ENCODE measurements at places on chromosomes 2 and 18.

DNA sequence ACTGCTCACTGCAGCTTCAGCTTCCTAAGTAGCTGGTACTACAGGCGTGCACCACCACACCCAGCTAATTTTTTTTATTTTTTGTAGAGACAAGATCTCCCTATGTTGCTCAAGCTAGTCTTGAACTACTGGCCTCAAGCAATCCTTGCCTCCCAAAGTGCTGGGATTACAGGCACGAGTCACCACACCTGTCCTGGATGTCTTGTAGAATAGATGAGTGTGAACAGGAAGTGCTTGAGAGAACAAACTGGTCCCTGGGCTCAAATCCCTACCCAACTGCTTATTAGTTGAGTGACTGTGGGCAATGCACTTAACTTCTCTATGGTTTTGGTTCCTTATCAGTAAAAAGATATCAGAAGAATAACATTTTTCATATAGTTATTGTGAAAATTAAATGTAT, 34.2 kb downstream of the PKDCC start:
- no peak for DNase-seq

GRCh38 chr2:46082531-46083485, 214.4 kb upstream of the EPAS1 start:
- no peak for DNase-seq

GRCh38 chr2:197647961-197648690, 27.3 kb downstream of the RFTN2 start:
- no peak for DNase-seq

GRCh38 chr2:207448006-207448405, 81.8 kb upstream of the CREB1 start:
- no peak for DNase-seq

DNA sequence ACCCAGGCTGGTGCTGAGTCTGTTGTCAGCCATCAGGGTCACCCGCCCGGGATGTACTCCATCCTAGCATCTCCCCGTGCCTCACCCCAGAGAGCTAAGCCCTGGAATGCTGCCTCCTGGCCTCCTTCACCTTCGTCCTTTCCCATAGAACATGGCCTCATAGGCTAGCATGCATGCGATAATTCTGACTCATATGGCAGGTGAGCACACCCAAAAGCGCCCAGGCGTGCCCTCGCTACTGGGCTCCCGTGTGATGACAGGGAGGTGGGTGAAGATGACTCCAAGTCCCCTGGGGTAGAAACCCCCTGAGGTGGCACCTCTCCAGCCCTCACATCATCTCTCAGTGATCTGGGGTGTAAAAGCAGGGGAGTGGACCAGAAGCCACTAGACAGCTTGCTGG, 7.3 kb downstream of the SPR start:
- no peak for DNase-seq

DNA sequence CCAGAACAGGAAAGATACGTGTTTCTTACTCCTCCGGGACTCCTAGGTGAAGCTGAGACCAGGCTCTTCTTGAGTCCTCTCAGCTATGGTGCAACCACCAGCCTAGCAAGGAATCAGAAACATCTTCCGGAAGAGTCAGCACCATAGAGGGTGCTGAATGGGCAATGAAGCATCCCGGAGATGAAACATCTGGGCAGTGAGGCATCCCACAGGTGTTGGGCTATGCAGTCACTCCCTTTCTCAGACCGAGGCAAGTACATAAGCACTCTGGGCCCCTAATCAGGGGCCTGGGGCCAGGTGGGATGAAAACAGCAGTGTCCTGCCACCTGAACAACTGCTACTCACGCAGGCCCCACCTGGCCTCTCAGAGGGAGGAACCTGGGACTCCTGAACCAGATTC, 1.4 kb upstream of the CAPN10 start:
- no peak for DNase-seq

GRCh38 chr2:200962811-200963123, 693 bp downstream of the ORC2 start:
- no peak for DNase-seq

GRCh38 chr2:57902578-57902977, 144.0 kb upstream of the VRK2 start:
- no peak for DNase-seq

GRCh38 chr2:118146315-118147283, 58.3 kb downstream of the INSIG2 start:
- DNase-seq: no peak

GRCh38 chr2:229930656-229931055, 8.4 kb downstream of the FBXO36 start:
- DNase-seq: no peak

- DNase-seq: no peak
Observed at GRCh38 chr2:73877071-73877802, 15.6 kb upstream of the ACTG2 start.

DNA sequence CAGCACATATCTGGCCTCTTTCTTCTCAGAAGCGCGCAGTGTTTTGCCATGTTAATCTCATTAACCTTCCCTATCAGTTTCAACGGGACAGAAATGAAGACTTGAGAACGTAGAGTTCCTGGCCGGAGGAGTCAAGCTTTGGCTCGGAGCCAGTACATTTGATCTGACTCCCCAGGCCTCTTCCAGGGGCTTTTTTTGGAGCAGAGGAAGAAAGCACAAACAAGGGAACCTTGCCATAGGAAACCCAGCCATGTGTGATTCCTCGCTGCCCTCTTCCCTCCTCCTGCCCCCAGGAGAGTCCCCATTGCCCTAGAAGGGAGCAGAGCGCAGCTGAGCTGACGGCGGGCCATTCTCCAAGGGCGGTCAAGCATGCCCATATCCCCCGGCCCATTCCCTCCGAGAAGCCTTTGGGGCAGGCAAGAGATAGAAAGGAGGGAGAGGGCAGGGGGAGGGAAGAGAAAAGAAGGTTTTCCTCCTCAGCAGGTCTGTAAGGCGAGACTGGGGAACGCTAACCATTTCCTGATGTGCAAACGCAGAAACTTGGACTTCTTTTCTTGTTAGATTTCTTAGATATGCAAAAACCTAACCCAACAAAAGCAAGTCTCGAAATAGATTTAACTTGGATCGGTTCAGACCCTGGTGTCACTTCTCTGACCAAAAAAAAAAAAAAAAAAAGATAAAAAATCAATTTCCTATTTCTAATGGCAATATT, 63.7 kb upstream of the POU3F3 start:
- peak; percentile 40 for DNase-seq

DNA sequence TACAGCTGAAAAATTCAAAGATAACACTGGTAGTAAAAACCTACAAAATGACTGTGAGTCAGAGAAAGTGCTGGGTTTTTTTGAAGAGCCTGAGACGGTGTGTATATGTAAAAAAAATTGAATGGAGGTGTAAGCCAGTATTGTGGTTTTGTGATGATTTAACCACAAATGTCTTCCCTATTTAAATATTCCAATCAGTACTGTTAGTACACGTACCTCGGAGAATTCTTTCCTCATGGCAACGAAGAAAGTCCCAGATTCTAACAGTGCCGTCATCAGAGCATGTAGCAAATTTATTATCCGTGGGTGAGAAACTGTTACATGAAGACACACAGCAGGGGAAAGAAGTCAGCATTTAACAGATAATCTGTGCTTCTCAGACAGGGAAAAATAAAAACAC, 48.1 kb downstream of the WDR33 start:
- DNase-seq: no peak

DNA sequence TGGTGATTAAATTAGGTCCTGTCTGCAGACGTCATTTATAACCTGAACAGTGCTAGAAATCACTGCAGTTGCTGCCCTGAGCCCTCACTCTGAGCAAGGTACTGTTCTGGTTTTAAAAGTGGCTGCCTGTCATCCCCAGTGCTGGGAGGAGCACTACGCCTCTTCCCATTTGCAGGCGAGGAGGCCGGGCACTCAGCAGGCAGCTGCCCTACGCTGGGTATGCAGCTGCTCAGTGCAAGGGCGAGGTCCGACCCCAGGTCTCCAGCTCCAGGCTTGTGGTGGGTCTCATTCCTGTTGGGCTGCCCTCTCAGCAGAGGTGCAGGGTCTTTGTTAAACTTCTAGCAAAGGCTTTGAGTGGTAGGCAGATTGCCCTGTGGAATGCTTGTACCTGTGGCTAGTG, 15.7 kb downstream of the CNDP2 start:
- DNase-seq: peak; percentile 60

DNA sequence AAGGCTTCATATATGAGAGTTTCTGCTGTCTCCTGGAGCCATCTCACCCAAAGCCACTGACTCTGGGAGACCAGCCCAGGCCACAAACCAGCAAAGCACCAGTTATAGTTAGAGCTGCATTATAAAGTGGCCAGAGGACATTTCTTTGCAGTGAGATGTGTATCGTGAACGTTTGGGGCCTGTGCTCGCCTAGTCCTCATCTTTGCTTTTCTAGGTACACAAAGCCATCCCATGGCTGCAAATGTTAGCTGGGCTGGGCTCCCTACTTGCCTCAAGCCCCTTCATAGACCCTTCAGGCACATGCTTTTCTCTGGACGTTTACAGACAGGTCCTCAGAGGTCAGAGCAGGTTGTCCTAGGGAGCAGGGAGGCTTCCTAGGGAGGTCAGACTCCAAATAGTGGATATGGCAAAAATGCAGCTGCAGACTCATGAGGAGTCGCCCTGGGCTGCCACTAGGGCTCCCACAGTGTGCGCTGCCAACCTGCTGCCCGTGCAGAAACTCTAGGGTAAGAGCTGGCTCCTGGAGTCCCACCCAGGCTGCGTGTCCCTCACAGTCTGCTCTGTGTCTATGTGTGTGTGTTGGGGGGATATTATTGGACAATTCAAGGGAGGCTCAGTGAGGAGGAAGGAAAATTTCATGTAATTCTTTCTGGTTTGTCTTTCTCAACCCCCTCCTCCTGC, 141.0 kb downstream of the RPIA start:
- no peak for DNase-seq

DNA sequence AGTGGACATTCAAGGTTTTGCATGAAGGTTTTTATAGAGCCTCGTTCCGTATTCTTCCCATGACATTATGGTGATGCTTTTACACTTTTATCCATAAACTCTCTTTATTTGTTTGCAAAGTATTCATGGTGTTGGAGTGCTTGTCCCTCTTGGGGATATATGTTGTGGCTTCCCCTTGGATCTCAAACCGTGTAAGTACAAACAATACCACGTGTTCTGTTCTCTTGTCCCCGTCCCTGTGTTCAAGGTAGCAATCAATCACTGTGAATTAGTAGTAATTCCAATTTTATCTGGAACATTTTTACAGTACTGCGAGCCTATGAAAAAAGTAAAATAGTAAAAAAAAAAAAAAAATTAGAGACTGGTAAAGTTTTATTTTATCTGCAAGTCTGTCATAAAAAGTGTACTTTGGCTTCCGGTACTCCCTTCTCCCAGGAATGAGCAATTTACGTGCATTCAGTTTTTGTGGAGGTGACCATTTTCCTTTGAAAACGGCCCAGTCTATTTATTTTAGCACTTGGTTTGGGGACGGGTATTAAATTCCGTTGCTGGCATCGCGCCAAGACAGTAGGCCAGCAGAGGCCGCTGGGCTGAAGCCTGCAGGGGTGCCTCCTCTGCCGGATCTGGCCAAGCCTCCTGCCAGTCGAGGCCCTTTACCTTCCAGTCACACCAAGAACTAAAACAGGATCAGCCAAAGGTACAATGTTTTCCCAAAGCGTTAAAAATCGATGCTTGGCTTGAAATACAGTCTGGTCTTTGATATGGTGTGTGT, 175.7 kb downstream of the SOCS6 start:
- DNase-seq: peak; percentile 76

GRCh38 chr2:207253666-207254345, 88.1 kb upstream of the KLF7 start:
- no peak for DNase-seq

DNA sequence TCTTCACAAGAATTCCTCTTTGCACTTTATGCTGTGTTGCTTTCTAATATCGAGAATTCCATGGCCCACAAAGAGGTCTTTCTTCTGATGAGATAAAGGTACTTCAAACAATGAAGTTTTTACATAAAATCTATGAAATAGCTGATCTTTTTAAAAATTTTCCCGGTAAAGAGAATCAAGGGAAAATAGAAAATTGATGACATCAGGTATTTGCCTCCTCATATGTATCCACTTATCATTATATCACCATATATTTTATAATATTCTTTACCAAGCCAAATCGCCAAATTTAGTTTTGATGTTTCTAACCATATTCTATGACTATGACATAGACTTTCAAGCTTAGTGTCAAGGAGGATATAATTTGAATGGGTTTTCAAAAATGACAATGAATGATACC, 139.8 kb downstream of the CHST9 start:
- no peak for DNase-seq

GRCh38 chr2:214865400-214865799, 55.9 kb upstream of the BARD1 start:
- DNase-seq: no peak

- no peak for DNase-seq
Observed at GRCh38 chr18:240175-240574, 27.7 kb downstream of the THOC1 start.

GRCh38 chr2:10920764-10921388, 9.1 kb downstream of the KCNF1 start:
- DNase-seq: no peak

DNA sequence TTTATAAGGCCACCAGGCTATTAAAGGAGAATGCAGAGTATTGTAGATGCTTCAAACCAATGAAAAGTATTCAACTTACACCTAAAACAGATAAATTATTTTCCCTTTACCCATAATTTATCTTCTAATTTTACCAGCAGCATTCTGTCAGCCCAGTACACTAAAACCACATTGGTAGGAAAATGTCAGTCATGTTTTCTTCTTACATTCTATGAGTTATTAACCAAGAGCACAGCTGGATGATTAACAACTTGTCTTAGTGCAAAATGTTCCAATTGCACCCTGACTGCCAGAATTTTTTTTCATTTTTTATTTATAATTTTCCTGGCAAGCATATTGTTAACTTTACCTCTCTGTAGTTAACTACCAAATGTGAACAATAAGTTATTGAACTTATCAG, 79.0 kb upstream of the WDR75 start:
- DNase-seq: no peak

DNA sequence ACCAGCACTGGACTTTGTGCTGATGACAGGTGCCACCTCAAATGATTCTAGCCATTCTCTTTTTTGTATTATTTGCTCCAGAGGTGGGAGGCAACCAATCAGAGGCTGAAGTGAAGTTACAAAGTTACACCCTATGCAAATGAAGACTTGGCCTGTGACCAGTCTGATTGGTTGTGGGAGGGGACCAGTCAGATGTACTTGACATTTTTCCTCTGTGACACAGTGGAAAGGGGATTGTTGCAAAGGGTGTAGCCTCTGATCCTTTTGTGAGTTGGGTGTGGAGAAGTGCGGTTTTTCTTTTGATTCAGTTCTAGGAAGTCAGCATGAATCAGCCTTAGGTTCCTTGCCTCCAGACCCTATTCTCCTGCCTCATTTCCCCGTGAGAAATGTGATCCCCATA, 244.0 kb downstream of the ARL6IP6 start:
- DNase-seq: no peak

- no peak for DNase-seq
Observed at GRCh38 chr2:220556658-220557057, 929.2 kb downstream of the SLC4A3 start.

GRCh38 chr2:220894069-220894468, 678.0 kb downstream of the EPHA4 start:
- no peak for DNase-seq

DNA sequence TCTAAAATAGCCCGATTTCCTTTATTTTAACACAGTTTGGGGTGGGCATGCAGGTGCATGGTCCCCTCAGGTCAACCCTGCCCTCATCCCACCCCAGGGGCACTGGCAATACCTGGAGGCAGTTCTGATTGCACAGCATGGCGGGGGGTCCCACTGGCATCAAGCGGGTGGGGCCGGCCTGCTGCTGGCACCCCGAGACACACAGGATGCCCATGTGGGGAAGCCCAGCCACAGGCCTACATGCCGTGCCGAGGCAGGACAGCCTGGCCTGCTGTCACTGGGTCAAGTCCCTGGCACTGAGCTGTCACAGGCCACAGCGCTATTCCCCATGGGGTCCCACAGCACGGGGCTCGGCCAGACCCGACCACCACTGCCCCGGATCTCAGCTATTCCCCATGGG, 11.9 kb upstream of the KCNG2 start:
- no peak for DNase-seq

Measured in C1 segment of cervical spinal cord (tissue), 14 donors.